ENCODE measurements at places on chromosomes 1 and 21.

GRCh38 chr1:193590102-193590501 lies 403.7 kb upstream of the B3GALT2 start:
- DNase-seq, result no peak

- DNase-seq, result no peak
Observed at GRCh38 chr1:227094249-227094966, 154.3 kb downstream of the COQ8A start.

DNA sequence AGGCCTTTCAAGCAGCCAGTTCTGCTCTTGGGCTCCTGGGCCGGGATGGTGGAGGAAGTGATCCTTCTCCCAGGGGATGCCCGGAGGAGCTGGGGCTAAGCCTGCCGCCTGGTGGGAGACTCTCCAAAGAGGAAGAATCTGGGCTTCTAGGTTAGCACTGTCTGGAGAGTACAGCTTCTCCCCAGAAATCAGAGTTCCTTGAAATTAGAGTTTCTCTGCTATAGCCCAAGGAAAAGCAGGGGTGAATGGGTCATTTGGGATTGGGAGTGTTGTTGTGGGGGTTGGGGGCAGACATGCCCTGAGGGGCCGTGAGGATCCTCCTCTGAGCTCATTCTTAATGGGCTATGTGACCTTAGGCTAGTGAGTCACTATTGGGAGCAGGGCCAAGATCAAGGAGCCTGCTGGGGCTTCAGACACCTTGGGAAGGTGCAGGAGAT lies 6.5 kb downstream of the LGR6 start:
- no peak for DNase-seq

- no peak for DNase-seq
Observed at GRCh38 chr1:232036181-232036933, 409.8 kb downstream of the DISC1 start.

DNA sequence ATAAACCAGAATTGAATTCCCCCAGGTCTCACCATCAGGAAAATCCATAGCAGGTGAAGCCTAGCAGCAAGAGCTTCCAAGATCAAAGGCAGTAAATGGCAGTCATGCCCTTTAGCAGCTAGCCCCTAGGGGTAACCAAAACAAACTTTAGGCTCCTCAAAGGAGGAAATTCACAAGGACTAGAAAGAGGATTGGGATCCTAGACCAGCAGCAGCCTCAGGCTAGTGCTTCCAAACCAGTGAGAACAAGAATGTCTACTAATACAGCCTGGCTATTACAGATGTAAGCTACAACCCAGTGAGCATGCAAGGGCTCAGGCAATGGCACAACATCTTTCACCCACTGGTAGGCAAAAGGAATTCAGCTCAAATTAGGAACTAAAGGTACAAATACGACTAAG lies 11.1 kb upstream of the RIMKLA start:
- no peak for DNase-seq

- no peak for DNase-seq
Observed at GRCh38 chr1:41499591-41499990, 15.1 kb upstream of the EDN2 start.

DNA sequence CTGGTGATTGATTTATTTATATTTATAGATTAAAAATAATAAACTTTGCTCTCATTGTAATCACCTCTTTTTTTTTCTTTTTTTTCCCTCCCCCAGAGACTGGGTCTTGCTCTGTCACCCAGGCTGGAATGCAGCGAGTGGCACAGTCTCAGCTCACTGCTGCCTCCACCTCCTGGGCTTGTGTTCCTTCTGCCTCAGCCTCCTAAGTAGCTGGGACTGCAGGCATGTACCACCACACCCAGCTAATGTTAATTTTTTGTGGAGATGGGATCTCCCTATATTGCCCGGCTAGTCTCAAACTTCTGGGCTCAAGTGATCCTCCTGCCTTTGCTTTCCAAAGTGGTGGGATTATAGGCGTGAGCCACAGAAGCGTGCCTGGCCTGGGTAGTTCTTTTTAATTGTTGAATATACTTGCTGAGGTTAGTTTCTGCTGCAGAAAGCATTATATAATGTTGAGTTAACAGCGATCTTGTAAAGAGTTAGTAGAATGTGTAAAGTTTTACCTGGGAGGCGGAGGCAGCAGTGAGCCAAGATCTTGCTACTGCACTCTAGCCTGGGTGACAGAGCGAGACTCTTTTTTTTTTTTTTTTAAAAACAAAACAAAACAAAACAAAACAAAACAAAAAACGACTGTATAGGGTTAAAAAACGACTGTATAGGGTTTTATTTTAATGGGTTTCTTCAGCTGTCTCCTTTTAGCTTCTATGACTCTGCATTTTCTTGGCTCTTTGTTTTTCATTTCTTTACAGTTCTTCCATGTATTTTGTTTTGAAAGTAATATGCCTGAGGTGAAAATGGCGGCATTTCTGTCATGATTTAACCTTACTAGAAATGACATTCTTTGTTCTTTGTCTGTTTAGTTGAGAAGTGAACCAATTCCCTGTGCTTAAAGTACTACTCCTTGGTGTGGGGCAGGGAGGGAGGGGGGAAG lies 82.7 kb downstream of the CAMTA1 start:
- DNase-seq, result no peak

DNA sequence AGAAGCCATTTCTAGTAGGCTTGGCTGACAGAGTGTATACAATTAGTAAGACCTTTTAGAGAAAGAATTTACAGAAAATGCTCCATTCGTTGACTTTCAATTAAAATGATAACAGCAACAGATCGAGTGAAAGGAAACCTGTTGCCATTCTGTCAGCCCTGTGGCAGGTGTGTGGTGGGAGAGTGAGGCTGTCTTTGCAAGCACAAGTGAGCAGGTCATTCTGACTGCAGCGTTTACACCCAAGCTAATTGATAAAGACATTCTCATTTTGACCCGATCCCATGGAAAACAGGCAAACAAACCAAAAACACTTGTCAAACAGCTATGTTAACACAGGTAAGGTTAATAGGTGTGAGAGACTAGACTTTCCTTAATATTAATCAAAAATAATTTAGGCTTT lies 257.3 kb downstream of the PTBP2 start:
- DNase-seq, result no peak

DNA sequence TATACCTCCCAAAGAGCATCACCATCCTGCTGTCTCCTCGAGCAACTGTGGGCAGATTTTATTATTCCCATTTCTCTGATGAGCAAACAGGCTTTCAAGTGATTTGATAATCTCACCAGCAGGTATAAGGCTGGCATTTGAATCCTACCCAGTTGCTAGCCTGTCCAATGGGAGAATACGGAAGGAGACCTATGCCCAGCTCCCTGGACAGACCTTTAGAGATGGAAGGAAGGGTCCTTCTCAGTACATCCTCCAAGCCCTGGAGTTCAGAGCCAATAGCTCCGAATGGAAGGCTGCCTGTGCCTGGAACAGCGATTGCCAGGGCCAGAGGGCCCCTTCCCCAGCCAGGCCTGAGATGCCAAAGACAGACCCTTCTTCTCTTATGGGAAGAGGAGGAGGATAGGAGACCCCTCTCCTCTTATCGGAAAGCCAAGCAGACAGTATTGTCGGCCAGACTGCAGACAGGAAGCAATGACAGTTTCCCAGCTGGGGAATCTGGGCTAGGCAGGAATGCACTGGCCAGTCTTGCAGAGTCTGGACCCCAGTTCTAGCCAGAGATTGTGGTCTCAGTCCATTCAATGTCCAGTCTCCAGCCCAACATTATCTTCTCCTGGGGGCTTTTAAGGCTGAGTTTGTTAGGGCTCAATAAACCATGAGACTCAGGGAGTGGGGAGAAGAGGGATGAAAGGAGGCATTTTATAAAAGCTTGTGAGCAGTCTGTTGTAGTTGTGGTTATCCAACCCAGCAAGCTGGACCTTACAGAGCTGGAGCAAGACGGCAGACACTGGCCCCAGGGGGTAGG lies 2.0 kb downstream of the IFFO2 start:
- DNase-seq, result no peak

GRCh38 chr1:187847531-187847930 lies 1018.8 kb downstream of the PLA2G4A start:
- DNase-seq, result no peak

DNA sequence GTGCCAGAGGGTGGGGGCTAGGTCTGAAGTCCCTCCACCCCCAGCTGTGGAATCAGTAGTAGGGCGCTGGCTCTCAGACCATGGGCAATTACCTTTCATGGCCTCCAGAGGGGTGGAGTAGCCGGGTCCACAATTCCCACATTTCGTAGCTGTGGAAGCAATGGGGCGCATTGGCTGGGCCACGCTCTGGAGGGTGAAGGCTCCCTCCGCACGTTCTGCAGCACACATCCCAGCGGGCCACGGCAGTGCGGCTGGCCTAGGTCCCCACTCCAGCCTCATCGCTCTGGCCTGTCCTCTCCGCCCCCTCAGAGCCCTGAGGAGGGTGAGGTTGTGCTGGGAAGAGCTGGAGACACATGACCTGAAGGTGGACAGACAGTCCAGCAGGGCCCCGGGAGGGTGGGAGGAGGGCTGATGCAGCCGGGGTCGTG lies 2.9 kb downstream of the SELENBP1 start:
- no peak for DNase-seq

DNA sequence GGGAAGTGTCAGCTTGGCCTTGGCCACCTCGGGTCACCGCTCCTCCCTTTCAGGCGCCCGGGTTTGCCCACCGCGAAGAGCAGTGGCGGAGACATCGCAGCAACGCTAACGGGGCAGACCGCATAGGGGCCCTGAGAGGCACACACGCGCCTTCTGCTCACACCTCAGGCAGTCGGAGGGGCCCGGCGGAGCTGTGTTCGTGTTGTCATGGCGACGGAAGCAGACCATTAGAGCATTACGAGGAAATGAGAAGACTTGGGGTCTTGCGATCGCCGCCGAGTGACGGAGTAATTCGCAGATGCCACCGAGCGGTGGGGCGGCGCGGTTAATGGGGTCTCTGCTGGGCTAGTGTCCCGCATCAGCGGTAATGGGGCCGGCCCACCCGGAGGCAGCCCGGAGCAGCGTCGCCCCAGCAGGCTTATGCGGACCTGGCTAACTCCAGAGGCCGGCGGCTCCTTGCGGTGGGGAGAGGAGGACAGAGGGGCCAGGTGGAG lies 144.1 kb downstream of the TNR start:
- DNase-seq, result no peak

DNA sequence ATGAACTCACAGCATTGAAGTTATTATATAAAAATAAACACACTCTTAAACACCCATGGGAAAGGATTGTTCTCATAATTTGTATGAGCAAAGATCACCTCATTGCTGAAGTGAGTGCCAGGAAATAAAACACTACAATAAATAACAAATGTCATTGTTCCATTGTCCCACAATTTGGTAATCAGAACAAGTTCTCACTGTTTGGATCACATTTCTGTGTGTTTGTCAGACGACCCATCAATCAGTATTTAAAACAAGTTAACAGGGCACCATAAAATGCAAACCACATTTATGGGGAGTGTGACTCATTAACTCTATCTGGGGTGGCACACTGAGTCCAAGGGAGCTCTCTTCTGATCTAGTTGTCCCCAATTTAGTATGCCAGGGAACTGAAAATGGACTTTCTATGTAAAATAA lies 124.5 kb downstream of the PTPRC start:
- no peak for DNase-seq

DNA sequence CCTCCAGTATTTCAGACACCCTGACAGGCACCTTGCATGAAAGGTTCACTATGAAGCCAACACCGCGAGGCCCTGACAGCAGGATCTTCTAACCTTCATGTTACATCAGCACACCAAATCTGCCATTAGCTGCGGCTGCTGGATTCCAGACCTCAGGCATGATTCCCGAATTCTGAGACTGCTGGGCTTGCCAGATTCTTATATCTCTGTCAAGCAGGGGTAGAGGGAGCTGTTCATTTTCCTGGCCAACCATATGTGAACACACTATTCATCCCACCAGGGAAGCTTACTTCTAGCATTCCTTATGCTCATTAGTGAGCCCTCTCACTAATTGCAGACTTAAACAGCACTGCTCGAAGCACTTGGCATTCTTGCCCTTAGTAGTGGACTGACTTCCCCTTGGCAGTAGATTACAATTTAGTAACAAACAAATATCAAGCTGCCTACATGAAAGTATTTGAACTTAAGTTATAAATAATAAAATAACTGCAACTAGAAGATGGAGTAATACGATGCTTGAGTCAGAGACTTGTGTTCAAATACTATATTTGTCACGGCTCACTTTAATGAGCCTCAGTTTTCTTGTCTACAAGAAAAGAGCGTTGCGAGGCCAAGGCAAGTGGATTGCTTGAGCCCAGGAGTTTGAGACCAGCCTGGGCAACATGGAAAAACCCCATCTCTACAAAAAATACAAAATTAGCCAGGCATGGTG lies 43.3 kb downstream of the NID1 start:
- DNase-seq, result no peak

DNA sequence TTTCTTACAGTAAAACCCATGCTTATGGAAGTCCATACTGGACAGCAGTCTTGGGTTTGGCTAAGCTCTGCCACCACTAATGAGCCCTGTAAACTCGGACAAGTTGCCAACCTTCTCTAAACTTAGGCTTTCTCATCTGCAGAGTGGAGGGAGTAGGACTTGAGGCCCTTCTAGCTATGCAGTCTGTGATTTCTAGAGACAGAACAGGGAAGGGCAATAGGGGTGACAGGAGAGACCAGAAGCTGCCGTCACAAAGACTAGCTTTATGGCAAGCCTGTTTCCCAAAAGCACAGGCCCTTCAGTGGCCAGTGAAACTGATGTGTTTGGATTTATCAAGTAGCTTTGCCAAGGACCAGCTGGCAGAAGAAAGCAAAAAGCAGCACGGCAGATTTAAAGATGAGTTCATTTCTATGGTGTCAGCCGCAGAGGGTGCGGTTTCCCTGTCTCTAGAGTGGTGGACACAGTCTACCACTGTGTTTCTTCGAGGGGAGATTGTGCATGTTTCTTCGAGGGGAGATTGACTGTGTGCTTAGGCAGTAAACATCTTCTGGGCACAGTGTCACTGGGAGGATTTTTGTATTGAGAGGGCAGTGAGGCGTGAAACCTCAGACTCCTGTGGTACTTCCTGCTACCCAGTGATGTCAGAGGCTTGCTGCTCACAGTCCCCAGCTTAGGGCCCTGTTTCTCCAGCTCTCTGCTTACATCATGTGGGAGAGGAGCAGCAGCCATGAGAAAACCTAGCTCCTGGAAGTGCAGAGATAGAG lies 119.0 kb downstream of the ROR1 start:
- no peak for DNase-seq

- DNase-seq, result no peak
Observed at GRCh38 chr1:236063919-236064673, 794 bp downstream of the NID1 start.

- no peak for DNase-seq
Observed at GRCh38 chr1:246417152-246417812, 89.8 kb downstream of the SMYD3 start.

DNA sequence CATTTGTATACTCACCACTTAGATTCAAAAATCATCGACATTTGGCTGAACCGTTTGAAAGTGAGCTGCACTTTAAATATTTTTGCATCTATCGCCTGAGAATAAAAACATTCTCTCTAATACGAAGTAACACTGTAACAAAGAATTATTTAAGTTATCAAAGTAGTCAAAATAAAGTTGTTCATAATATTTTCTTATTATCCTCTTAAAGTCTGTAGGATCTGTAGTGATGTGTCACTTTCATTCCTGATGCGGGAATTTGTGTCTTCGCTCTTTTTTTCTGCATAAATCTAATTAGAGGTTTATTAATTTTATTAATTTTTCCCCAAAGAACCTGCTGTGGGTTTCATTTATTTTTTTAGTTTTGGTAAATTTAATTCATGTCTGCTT lies 74.8 kb downstream of the ETS2 start:
- DNase-seq, result no peak

Data from stimulated activated CD8-positive, alpha-beta memory T cell treated with anti-CD3 and anti-CD28 coated beads, Interleukin-2, amount 100 ng/mL, for 1 hour (primary cell).